ENCODE measurements at places on chromosomes 11 and 22.

GRCh38 chr22:32957200-32957803, 100.9 kb downstream of the SYN3 start:
- DNase-seq = no peak

GRCh38 chr11:23957314-23957713, 539.5 kb upstream of the LUZP2 start:
- no peak for DNase-seq

DNA sequence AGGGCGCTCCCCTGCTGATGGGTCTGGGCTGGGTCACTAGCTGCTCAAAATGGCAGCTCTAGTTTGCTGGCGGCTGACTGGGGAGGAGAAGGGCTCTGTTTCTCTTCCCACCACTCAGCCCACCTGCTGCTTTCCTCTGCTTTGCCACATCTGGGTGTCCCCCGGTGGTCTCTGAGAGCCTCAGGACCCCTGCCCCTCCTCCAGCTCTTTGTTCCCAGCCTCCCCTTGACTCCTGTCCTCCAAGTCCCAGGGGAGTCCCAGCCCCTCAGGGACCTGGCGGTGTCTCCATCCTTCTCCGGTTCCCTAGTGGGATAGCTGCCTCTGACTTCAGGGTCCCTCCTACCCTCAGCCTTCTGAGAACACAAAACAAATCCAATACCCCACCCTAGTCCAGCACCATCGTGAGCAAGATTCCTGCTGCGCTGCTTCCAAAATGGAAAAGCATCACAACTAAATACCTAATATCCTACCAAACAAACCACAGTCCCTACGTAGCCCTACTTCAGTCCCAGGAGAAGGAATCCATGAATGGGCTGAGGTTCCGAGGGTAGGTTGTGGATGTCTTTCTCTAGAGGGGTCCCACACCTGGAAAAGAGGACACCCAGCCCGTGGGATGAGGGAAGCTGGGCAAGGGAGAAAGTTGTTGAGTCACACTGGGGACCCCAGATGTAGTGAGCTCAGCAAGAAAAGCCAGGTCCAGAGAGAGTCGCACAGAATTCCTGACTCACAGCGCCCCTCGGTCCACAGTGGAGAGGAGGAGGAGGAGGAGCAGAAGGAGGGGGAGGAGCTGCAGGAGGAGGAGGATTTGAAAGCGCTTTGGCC, 45.0 kb upstream of the NNMT start:
- no peak for DNase-seq

- DNase-seq = no peak
Measured at GRCh38 chr11:120514541-120515121, 3.1 kb downstream of the GRIK4 start.

- DNase-seq = no peak
Measured at GRCh38 chr11:72570893-72571661, 103.1 kb downstream of the PDE2A start.

GRCh38 chr11:44399968-44400367, 90.0 kb upstream of the ALX4 start:
- no peak for DNase-seq

- DNase-seq = no peak
Measured at GRCh38 chr22:30947816-30948454, 20.6 kb downstream of the MORC2 start.

DNA sequence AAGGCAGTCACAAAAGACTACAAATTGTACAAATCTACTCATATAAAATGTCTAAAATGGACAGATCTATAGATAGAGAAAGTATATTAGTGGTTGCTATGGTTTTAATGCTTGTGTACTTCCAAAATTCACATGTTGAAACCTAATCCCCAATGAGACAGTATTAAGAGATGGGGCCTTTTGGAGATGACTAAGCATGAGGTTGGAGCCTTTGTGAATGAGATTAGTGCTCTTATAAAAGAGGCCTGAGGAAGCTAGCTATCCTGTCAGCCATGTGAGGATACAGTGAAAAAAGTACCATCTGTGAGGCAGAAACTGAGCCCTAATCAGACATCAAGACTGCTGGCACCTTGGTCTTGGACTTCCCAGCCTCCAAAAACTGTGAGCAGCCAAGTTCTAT, 82.6 kb downstream of the CYP2R1 start:
- no peak for DNase-seq

DNA sequence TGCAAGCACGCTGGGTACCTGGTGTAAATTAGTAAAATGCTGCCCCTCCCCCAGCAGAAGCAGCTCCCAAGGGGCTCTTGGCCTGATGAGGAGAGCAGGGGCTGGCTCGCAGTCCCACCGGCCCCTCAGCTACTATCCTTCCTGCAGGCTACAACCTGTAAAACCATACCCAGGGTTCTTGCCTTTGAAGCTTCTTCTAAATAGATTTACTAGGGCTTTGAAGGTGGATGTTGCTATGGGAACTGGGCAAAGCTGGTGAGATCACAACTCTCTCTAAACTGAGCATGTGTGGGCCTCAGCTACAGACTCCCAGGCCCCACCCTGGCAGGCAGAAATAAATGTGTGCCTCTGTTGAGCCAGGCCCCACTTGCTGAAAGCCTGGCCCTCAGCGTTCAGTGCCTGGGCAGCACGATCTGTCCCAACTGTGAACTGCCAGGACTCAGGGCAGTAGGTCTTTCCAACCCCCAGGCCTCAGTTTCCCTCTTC, 18.5 kb downstream of the CD5 start:
- DNase-seq = no peak

GRCh38 chr11:61861634-61862033, 29.7 kb downstream of the FADS3 start:
- DNase-seq = no peak

DNA sequence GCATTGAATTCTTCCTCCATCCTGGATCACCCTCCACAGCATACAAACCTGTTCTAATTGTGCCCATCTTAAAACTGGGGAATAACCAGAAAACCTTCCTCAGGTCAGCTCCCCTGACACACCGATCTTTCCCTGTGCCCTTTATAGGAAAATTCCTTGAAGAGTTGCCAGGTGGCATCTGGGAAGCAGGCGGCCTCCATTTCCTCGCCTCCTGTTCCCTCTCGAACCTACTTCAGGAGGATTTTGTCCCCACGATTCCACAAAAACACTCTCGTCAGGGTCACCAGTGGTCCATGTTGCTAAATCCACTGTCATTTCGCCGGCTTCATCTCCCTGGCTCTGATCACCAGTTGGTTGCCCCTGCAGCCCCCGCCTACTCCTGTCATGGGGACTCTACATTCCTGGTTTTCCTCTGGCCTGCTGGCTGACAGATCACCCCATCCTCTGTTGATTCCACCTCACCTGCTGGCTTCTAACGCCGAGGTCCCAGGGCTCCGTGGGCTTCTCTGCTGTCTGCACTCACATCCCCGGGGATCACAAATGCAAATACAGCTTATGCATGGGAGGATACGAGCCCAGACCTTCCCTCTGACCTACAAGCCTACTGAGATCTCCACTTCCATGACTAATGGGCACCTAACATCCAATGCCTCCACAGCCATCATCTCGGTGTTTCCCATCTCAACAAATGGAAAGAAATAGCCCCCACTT, 92.5 kb upstream of the PRDM11 start:
- no peak for DNase-seq

GRCh38 chr11:33525789-33526188, 174.8 kb downstream of the C11orf91 start:
- DNase-seq = no peak

DNA sequence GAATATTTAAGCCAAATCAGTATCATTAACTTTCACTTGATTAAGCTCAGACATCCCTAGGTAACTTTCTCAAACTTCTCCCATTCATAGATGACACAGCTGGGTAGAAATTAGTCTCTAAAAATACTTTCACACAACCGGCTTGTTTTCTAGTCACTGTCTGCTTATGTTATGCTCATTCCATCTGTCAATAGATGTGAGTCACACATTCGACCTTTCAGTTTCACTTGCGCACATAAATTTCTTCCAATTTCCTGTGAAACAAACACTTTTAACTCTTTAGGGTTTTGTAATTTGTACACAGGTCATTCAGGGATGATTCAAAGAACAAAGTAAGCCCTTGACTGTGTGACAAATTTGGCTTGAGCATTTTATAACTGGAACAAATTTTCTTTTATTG, 723.0 kb downstream of the KCNA4 start:
- DNase-seq = peak; percentile 45

DNA sequence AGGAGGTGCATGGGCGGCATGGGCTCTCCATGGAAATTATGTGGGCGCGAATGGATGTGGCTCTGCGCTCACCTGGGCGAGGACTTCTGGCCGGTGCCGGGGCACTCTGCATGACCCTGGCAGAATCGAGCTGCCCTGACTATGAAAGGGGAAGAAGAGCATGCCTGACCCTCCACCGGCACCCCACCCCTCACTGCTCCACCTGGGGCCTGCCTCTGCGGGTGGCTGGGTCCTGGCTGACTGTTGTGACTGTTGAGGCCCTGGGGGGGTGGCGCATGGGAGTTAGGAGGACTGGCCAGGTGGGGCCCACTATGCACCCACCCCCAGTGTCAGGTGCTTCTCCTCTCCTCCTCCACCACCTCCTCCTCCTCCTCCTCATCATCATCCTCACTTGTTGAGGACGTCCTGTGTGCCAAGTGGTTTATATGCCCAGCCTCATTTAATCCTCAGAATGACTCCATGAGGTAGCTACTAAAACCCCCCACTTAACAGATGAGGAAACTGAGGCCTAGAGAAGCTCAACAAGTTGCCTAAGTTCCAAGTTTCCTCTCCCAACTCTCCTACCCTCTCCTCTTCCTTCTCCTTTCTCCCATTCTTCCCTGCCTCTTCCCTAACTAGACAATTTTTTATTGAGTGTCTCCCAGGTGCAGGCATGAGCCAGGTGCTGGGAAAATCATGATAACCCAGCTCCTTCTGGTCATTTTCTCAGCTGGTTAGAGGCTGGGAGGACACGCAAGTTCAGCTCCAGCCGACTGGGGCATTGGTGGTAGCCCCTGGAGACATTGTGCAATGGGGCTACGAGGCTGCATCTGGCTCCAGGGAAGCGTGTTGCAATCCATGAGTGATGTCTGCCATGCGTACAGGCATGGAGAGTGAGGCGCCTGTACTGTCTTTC, 2.3 kb downstream of the MYEOV start:
- no peak for DNase-seq

All from GM12878 (cell line).